HTR-8/SVneo (cell line): ENCODE measurements at places on chromosomes 5 and 9.

DNA sequence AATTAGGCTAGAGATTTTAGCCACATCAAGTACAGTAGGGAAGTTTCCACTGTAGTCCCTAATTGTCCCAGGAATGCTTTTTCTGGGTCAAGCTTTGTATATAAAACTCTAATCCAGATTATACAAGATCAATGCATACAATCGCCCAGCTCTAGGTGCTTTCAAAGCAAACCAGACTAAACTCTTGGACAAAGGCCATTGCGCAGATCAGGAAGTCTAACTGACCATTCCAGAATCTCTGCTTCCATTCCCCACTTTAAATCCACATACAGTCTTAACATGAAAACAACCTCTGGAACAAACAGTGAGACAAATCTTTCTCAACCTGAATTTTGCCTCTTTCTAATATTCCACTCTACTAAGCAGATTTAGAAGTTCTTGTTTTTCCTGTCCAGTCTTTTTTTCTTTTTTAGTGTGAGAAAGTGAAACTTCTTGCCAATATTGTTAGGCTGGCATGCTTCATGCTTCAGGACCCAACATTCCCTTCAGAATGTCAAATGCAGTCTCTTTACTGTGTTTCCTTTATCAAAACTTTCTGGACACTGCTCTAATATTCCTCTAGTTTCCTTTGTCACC lies 76.1 kb downstream of the ITGA1 start:
- no peak for DNase-seq

DNA sequence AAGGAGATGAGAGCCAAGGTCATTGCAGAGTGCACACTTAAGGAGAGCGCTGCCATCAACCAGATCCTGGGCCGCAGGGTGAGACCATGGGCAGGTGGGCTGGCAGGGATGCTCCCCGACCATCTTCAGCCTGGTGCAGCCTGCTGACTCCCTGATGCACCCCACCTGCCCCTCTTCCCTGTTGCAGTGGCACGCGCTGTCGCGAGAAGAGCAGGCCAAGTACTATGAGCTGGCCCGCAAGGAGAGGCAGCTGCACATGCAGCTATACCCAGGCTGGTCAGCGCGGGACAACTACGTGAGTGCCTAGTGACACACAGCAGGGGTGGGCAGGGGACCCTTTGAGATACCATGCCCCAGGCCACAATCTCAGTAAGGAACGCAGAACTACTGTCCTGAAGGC lies 28.3 kb downstream of the TCF7 start:
- DNase-seq = no peak

- no peak for DNase-seq
Measured at GRCh38 chr9:36275060-36275459, 16.8 kb upstream of the GNE start.

GRCh38 chr5:150368526-150368925 lies 11.0 kb downstream of the TCOF1 start:
- no peak for DNase-seq
